ENCODE measurements at places on chromosomes 7 and 10. TPM values are rescaled to one million over a fixed set of nuclear protein-coding genes. Genes with fewer than 3 reads are reported as not detected.

DNAJC12 gene
- total RNA-seq = 53.7 TPM

PDK4 gene
- total RNA-seq = 5.8 TPM

OR6V1 gene
- not detected for total RNA-seq

VGF gene
- 15.4 TPM for total RNA-seq

CYP2E1 gene
- total RNA-seq = 1.6 TPM

AGR2 gene
- 650 TPM for total RNA-seq

TAS2R40 gene
- not detected for total RNA-seq
